NCI-H446 (cell line): ENCODE measurements at places on chromosomes 3 and 15.

GRCh38 chr3:42706721-42707619 is 4.4 kb upstream of the HHATL start:
- no peak for DNase-seq

DNA sequence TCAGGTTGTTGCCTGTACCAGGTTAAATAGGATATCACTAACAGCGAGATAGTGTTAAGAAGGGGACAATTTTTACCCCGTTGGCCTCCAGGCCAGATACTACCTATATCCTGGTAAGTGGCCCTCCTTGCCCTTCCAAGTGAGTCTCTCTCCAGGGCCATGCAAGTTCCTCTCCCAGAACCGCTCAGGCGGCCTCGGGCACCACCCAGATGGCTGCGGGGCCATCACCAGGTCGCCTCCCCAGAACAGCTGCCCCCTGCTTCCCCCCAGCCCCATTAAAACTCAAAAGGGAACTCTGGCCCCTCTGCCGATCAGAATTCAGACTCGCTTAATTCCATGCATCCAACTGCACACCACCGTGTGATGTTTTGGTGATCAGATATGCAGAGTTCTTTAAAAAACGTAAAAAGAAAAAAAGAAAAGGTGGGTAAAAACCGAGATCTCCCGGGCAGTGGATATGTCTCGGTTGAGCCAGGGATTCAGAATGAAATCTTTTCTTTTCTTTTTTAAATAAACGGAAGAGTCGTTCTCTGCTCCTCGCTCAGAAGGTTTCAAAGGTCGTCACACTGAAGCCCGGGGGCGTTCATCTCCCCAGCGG is 1.9 kb upstream of the TRIM71 start:
- DNase-seq, result no peak

DNA sequence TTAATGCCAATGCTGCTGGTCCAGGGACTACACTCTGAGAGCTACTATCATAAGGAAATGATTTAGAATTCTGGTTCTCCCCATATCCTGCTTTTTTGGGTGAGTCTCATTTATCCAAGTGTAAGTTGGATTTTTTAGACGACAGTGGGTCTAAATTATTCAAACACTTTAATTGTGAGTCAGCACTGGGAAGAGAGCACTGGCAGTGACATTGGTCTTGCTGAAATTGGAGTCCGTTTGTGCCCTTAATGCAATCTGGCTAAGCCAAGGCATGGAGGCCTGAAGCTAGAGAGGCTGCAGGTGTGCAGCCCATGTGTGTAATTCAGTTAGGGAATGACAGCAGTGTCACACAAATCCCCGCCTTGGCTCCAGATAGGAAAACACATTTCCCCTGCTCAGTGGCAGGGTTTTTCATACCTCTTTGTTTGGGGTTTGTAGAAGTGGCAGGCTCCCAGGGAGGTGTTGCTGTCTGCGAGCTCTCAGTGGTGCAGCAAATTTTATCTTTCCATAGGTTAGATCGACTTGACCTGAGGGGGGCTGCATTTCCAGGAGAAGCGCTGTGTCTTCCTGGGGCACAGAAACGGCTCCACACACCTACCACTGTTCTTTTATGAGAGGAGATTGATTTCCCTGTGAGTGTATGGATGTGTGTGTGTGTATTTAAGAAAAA is 197.7 kb downstream of the CD47 start:
- DNase-seq, result no peak

DNA sequence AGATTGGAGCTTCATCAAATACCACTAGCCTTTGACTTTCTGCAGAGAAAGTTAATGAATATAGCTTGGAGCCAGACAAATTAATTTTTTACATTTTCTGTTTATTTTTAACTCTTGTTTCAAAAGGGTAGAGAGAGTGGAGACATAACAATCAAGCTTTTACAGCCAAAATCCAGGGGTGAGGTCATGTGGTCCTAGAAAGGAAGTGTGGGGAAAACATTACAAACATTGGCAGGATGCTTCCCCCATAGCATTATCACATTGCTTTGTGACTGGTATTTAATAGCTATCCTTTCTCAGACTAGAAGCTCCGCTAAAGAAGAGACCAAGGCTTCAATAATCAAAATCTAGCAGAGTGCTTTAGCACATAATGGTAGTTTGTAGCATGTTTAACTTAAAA is 46.4 kb upstream of the PHLDB2 start:
- DNase-seq, result no peak

DNA sequence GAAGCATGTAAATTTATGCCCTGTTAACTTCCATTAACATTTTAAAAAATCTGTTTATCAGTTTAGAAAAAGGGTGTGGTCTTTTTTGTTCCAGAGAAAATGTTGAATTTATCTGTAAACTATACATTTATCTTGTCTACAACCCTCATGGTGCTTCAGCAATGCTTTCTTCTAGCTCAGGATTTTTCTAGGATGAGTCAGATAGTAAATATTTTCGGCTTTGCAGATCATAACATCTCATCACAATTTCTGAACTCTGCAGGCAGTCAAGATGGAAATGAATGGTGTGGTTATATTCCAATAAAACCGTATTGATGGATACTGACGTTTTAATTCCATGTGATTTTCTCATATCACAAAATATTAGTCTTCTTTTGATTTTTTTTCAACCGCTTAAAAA is 70.5 kb upstream of the FOXB1 start:
- no peak for DNase-seq

DNA sequence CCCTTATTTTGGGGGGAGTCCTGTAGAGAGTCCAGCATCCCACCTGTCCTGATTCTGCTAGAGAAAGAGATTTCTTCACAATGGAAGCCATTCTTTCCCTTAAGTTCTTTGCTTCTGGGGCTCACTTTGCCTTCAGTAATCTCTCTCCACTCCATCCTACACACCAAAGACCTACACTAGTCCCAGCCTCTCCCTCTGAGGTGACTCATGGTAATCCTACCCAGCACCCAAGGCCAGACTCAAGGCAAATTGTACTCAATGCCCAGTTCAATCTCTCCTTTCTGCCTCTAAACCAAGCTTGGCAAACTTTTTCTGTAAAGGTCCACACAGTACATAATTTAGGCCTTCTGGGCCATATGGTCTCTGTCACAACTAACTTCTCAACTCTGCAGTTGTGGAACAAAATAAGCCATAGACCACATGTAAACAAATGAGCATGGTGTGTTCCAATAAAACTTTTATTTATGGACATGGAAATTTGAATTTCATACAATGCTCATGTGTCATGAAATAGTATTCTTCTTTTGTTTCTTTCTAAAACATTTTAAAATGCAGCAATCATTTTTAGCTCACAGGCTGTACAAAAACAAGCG is 72.5 kb downstream of the MRPL46 start:
- DNase-seq, result no peak

GRCh38 chr15:82129761-82130160 is 83.9 kb upstream of the MEX3B start:
- no peak for DNase-seq

DNA sequence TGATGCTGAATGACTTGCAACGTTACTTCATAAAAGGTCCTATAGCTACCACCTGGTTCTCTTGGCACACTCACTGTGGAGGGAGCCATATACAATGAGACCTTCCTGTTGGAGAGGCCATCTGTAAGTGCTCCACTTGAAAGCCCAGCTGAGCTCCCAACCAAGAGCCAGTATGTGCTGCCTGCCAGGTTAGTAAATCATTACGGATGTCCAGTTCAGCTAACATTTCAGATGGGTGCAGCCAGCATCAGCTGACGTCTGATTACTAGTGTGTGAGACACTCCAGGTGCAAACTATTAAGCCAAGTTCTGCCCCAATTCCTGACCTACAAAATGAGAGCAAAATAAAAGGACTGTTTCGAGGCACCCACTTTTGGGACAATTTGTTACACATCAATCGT is 274.4 kb upstream of the ROBO2 start:
- DNase-seq, result no peak

- DNase-seq, result no peak
Observed at GRCh38 chr3:180543877-180544276, 58.1 kb upstream of the TTC14 start.

DNA sequence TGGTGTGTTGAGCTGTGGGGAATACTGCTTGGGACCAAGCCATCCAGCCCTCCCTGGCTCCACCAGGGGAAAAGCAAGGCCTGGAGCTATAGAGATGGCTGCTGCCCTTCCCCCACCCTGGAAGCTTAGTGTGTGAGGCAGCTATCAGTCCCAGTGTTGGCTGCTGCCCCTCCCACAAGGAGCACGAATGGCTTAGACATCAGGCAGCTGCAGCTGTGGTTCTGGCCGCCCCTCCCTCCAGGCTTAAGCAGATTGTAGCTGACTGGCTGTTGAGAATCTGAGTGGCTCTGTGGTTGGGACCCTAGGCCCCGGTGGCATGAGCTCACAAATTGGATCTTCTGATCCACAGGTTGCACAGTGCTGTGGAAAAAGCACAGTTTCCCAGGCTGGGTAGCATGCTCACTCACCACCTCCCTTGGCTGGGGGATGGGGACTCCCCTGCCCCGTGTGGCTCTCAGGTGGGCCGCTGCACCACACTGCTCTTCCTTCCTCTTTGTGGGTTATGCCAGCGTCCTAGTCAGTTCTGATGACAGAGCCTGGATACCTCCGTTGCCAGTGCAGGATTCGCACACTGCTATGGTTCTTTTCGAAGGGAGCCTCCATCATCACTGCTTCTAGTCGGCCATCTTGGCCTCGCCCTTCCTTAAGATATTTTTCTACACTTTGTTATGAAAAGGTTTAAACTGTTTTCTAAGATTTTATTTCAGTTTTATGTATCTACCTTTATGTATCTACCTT is 21.2 kb upstream of the SUCNR1 start:
- DNase-seq, result no peak

GRCh38 chr3:136831461-136831860 is 12.5 kb downstream of the SLC35G2 start:
- DNase-seq, result no peak

DNA sequence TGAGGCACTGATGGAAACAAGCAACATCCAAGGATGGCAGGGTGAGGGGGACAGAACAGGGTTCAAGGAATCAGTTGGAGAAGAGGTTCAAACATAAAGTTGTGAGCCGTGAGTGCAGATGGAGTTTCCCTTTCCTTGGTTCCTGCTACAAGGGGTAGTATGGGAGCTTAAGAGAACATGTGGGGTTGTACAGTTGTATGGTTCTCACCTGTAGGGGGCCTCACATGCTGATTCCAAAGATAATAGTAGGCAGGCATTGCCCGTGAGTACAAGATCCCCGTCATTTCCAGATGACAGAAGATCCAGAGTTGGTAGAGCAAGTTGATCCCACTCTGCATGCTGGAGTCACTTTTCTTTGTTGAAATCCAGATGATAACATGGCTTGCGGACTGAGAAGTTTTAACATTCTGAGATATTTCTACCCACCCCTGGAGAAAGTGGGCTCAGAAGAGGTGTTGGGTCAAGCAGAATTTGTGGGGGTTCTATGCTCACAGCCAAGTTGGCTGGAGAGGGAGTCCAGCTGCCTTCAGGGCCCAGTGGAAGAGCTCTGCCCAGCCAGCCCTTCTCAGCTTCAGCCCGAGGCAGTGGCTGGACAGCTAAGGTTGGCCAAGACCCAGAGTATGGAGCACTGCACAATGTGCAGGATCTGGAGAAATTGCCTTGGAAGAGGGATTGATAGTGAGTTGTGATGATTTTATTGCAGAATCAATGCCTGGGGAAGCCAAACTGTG is 141.8 kb downstream of the THSD4 start:
- no peak for DNase-seq

GRCh38 chr3:48919215-48920138 is 835 bp downstream of the ARIH2 start:
- DNase-seq, result peak; percentile 13

DNA sequence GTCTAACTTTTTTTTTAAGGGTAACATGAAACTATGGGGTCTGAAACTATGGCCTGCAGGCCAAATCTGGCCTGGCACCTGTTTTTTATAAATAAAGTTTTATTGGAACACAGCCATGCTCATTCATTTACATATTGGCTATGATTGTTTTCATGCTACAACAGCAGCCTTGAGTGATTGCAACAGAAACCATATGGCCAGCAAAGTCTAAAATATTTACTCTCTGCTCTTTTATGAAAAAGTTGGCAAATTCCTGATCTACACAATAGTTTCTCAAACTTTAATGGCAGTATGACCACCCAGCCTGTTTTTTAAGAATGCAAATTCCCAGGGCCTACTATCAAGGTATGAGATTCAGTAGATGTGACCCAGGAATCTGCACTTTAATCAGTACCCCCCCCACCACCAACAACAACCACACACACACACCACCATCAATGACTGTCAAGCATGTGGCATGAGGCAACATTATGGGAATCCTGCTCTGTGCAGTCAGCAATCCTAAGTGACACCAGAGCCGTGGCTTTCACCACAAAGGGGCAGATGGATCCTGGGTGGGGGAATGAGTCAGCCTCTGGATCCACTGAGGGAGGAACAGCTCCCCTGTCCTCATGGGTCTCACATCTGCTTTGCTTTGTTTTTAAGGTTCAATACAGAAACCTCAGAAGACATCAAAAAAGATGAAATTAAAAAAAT is 142.8 kb downstream of the NTRK3 start:
- peak; percentile 17 for DNase-seq

DNA sequence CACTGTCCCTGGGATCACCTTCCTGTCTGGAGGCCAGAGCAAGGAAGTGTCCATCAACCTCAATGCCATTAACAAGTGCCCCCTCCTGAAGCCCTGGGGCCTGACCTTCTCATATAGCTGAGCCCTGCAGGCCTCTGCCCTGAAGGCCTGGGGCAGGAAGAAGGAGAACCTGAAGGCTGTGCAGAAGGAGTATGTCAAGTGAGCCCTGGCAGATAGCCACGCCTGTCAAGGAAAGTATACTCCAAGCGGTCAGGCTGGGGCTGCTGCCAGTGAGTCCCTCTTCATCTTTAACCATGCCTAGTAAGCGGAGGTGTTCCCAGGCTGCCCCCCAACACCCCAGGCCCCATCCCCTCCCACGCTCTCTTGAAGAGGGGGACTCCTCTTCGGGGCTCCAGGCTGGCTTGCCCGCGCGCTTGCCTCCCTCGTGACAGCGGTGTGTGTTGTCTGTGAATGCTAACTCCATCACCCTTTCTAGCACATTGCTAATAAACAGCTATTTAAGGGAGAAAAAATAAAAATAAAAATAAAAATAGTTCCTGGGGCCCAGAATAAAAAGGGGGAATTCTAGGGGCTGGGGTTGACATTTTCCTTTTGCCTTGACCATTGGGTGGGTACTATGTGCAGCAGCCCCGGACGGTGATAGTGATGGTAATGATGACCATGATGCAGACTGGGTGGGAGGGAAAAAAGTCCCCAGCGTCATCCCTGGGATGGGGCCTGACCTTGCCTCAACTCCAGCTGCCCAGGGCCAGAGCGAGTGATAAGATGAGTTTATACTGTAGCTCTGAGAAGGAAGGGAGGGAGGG is 3.3 kb upstream of the ALAS1 start:
- no peak for DNase-seq

- DNase-seq, result no peak
Observed at GRCh38 chr3:73966733-73967132, 342.0 kb upstream of the PDZRN3 start.

- no peak for DNase-seq
Observed at GRCh38 chr15:101141926-101142527, 109.8 kb downstream of the CHSY1 start.

DNA sequence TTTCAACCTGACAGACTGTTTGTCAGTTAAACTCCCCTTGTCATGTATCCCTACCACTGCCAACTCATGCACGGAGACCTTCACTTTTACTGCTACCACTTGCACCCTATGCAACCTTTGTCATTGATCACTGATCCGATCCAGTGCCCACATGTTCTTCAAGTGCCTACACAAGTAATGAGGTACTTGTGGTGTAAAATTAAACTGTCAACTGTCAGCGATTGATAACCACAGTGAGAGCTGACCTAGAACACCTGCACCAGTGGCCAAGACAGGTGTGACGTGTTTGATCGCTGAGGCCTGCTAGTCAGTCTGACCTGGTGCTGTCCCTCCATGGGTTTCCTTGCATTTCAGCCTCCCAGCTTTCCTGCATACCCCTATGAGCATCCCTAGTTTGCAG is 55.6 kb downstream of the MECOM start:
- no peak for DNase-seq

GRCh38 chr3:119891944-119892721 is 110.2 kb downstream of the NR1I2 start:
- peak; percentile 83 for DNase-seq
